ENCODE measurements at places on chromosomes 7 and 10.
A peak's percentile ranks its signal among the peaks of the same experiment; 100 is the strongest.

DNA sequence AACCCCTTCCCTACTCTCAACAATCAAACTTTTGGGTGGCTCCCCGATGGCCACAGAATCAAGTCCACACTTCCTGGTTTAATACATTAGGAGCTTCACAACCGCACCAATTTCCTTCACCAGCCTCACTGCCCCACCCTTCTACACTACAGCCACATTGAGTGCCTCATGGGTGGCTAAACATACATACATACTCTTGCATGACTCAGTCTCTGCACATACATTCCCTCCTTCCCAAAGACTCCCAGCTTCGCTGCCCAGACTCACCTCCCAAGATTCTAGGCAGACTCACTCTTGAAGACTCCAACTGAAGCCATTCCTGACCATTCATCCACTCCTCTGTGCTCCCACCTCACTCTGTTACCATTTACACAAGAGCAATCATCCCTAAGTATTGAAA lies 15.9 kb downstream of the VPS41 start:
- DNase-seq: peak; percentile 43

- no peak for DNase-seq
Observed at GRCh38 chr7:113143486-113144257, 25.3 kb upstream of the SMIM30 start.

GRCh38 chr10:37476285-37476684 lies 350.9 kb downstream of the ANKRD30A start:
- no peak for DNase-seq

DNA sequence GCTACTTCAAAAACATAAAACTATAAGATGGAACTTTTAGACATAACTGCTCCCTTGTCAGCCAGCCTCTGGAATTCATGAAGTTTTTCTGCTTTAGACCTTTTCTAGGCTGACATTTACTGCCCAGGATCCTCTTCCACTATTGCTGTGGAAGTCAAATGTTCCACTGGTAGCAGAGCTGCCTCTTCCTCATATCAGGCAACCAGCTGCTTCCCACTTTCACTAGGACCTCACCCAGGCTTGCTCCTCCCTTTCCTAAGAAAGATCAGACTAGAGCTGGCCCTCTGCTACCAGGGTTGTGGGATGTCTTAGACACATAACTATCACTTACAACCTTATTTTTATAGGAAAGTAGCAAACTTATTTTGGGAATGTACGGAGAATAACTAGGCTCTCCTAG lies 121.5 kb downstream of the CTTNBP2 start:
- DNase-seq: no peak

- no peak for DNase-seq
Observed at GRCh38 chr10:1294748-1295147, 238.6 kb downstream of the WDR37 start.

DNA sequence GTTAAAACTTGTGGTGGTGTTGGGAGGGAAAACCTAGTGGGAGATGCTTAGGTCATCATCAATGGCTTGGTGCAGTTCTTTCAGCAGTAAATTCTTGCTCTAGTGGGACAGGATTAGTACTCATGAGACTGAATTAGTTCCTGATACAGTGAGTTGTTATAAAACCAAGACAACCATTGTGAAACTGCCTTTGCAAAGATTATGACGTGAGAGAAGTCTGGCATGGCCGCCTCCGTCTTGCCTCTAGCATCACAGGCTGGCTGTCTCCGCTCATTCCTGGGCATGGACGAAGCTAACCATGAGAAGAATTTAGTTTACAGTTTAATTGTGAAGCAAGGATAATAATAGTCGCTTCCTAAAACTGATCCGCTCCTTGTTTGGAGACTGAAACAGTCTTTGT lies 186.4 kb downstream of the KIF20B start:
- no peak for DNase-seq

GRCh38 chr7:26332698-26333097 lies 41.0 kb downstream of the SNX10 start:
- DNase-seq: no peak

GRCh38 chr10:3829156-3830050 lies 44.4 kb upstream of the KLF6 start:
- no peak for DNase-seq

DNA sequence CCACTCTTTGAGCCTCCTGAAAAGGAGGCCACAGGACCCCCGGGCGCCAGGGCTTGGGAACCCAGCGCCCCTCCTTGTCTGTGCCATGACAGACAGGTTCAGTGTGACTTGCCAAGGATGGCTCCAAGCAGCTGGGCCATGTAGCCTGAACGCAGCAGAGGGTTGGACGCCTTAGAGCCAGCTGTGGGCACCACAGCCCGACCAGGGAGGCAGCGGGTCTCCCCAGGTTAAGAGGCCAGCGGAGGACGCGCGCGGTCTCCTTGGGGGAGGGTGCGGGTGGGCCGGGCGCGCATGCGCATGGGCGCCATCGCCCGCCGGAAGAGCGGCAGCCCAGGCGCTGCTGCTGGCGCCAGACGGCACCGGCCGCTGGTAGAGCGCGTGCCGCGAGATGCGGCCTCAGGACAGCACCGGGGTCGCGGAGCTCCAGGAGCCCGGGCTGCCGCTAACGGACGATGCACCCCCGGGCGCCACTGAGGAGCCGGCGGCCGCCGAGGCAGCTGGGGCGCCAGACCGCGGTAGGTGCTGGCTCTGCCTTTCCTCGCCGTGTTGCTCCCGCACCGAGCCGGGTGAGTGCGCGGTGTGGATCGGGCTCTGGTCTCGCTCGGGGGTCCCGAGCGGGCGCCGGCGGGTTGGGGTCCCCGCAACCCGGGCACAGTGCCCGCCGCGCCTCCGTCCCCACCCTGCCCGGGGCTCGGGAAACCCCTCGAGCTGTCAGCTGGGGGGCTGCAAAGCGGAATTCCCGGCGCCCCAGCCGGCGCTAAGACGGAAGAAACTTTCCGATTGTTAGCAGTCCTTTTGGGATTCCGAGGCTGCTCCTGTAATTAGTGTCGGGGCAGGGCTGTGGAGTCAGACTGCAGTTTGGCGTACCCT lies at the start of gene SLC35G1:
Gene SLC35G1, plus strand, starts transcription at position 333 of the 870 bp plus-strand sequence. Its CDS starts 56 bp downstream, at position 389.
- peak; percentile 21 for DNase-seq

DNA sequence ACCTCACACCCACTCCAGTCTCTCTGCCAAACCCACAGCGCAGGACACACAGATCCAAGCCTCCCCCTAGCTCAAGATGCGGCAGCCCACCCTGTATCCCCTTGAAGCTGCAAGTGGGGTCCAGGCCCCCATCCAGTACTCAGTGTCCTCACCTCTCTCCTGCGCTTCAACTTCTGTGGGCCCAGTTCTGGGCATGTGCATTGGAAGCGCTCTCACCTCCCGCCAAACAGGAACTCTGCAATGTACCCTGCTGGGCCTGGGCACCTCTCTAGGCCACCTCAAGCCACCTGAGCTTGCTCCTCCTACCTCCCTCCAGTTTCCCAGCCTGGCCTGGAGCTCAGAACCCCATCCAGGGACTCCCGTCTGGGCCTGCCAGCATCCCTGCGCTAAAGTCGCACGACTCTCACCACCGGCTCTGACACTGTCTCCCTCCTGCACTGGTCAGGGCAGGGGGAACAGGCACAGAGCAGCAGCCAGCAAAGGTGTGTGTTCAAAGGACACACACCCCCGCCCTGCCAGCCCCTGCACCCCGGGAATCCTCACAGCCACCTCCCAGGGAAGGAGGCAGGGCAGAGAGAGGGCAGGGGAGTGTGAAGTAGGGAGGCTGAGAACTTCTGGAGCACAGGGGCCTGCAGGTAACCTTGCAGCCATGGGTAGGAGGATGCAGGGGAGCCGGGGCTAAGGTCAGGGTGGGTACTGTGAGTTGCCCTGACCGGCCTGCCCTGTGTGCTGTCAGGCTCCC lies 51.7 kb upstream of the MSMB start:
- no peak for DNase-seq

GRCh38 chr7:88073626-88074025 lies 139.6 kb downstream of the ADAM22 start:
- DNase-seq: no peak

DNA sequence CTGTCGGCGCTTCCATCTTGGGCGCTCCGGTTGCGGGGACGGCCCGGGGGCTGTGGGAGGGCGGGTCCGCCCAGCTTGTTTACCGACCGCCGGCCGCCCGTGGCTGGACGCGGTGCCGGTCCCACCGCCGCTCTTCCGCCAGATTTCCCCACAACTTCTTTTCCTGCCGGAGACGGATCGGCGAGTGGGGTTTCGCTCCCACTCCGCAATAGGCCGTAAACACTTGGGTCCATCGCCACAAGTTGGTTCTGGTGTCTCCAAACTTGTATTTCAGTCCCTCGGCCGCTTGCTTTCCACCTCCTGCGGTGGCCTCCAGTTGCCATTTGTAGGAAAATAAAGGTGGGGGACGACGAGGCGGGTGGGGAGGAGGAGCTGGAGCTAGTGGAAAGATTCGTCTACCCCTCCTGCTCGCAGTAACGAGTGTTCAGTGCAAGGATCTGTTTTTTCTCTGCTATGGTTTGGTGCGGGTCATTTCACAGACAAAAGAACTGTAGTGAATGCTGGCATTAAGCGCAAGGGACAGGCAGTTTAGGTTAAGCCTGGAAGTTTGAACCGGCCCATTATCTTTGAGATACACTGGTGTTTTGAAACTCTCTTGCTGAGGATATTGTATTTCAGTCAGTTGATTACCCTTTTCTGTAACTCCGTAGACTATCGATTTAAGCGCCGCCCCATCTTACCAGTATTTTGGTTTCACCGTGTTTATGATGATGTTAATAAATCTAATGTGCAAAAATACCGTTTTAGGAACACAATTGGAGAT lies 24.3 kb upstream of the ZRANB1 start:
- peak; percentile 44 for DNase-seq

DNA sequence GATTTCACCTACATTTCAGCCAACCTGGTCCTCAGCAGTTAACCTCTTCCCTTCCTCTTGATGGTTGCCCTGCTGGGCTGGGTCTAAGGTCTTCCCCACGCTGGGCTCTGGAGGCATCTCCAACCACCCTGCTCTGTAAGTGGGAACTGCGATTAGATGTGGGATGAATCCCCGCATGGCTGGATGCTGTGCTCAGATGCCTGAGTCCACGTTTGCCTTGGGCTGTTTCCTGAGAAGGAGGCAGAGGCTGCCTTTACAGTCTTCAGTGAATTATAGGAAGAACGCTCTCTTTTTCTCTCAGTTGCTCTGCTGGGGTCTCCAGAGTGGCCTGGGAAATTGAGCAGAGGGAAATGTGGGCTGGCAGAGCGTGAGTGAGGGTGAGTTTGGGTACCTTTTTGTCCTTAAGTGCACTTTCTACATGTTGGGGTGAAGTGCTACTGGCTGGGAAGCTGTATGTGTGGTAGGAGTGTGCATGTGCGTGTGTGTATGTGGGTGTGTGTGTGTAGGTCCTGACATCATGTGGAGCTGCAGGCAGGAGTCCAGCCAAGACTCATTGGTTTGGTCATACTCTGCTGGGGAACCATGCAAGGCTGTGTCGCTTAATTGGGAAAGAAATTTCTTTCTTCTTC lies 1.5 kb downstream of the GIMAP8 start:
- no peak for DNase-seq

GRCh38 chr7:50181081-50181480 lies 88.0 kb upstream of the ZPBP start:
- no peak for DNase-seq

GRCh38 chr7:29851487-29851886 lies 45.2 kb downstream of the WIPF3 start:
- no peak for DNase-seq

GRCh38 chr10:113958631-113959382 lies 84.9 kb upstream of the ADRB1 start:
- peak; percentile 94 for DNase-seq

DNA sequence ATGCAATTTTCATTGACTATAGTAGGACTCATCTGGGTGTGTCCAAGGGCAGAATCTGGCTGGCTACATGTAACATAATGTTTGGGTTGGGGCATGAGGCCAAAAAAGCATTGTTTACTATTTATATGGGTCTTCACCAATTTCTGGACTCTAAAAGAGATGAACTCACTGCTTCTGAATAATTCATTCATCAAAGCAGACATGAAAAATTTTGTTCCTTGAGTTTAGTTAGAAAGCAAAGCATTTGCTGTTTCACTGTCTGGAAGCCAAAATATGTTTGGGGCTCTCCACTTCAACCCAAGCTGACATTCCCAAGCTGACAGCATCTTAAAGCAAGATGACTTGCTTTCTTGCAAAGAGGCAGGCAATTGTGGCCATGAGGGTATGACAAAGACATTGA lies 670.6 kb downstream of the SUGCT start:
- no peak for DNase-seq

DNA sequence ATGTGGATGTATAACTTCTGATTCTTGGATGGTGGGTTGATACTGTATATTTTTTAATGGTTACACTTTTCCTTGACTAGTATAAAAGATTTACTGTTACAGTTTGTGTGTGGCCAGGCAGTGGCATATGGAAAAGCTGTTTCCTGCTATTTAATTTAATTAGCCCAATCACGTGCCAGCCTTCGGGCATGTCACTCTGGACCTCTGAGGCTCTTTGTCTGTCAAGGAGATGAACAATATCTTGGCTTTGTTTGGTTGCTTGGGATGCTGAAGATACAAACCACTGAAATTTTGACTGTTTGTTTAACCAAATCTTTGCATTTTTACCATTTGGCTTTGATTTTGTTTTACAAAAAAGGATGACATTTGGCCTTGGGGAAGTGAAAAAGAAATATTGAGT lies 185.0 kb downstream of the HDAC9 start:
- no peak for DNase-seq

DNA sequence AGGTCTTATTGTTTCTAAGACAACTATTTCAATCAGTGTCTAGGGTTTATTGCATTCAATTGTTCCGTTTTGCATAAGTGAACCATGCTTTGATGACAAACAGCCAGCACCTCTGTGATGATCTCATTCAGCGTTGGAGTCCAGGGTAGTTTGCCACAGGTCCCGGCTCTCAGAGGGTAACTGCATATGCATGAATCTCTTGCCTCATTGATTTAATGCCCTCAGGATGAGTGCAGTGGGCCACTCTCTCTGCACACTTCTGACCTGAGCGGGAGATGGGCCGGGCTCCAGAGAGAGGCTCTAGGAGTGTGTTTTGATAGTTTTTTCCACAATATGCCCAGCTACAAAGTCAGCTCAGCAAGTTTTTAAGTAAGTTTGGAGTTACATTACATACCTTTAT lies 83.9 kb downstream of the HECW1 start:
- no peak for DNase-seq

DNA sequence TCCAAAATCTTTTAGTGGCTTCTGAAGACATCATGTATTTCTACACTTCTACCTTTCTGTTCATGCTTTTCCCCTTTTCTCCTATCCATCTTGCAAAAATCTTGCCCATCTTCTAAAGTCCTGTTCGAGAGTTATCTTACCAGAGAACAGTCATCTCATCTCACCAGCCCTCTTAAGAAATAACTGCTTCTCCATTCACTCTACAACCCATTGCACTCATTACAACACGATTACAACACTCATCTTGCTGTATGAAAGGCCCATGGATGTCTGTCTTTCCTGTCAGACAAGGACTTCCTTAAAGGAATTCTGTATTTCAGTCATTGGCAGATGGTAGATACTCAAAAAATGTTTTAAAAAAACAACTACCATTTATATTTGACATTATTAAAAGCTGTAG lies 30.8 kb downstream of the ZNF438 start:
- no peak for DNase-seq

Data from brain microvascular endothelial cell (primary cell).